ENCODE measurements at places on chromosomes 13 and 19.

DNA sequence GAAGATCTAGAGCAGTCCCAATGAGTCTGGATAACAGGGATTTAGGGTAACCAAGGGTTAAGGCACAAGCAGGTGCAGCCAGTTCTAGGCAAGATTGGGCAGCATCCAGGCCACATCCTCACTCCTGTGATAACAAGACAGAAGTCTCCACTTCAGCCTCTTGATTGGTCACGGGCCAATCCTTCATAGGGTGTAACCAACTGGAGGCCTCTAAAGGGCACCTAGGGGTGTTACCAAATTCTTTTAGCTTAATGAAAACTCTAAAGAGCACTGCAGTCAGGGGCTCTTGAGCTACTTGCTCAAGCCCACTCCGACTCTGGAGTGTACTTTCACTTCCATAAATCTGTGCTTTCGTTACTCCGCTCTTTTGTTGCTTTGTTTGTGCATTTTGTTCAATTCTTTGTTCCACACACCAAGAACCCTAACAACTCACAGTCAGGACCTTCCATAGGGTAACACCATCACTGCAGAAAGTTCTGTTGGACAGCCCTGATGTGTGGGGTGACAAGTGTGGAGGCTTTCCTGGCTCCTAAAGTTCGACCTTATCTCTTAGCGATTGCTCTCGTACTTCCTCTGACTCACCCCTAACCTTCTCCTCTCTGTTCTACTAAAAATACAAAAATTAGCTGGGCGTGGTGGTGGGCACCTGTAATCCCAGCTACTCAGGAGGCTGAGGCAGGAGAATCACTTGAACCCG is 36.1 kb downstream of the ZSWIM9 start:
- peak; percentile 45 for DNase-seq

DNA sequence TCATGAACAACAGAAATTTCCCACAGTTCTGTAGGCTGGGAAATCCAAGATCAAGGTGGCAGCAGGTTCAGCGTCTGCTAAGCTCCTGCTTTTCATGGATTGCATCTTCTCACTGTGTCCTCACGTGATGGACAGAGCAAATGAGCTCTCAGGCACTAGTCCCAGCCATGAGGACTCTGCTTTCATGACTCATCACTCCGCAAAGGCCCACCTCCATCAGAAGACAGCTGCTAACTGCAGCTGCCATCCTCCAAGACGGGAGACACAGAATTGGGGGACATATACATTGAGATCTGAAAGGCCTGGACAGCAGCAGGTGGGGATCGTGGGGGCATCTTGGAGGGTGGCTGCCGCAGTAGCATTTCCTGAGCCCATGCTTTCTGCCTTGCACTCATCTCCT is 44.4 kb upstream of the SPATA13 start:
- DNase-seq = no peak

- DNase-seq = no peak
Measured at GRCh38 chr13:84902243-84902642, 897.0 kb downstream of the SLITRK6 start.

- DNase-seq = no peak
Measured at GRCh38 chr13:57624565-57625435, 6.7 kb upstream of the PCDH17 start.

GRCh38 chr13:66139701-66140100 is 1090.4 kb downstream of the PCDH9 start:
- DNase-seq = no peak

DNA sequence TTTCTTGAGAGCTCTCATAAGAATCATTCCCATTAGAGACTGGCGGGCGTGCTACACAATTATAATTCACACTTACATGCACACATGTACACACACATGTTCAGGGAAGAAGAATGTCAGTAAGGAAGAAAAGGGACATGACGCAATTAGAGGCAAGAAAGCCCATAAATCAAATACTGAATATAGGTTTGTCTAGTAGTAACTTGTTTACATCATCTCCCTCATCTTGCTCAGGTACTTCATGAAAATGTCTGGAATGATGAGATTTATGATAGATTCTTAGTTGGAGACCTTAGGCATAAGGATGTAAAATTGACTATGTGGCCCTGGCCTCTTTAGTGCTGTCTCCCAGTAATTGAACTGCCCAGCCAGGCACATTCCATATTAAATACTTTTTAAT is 628.0 kb upstream of the PCDH20 start:
- DNase-seq = no peak

DNA sequence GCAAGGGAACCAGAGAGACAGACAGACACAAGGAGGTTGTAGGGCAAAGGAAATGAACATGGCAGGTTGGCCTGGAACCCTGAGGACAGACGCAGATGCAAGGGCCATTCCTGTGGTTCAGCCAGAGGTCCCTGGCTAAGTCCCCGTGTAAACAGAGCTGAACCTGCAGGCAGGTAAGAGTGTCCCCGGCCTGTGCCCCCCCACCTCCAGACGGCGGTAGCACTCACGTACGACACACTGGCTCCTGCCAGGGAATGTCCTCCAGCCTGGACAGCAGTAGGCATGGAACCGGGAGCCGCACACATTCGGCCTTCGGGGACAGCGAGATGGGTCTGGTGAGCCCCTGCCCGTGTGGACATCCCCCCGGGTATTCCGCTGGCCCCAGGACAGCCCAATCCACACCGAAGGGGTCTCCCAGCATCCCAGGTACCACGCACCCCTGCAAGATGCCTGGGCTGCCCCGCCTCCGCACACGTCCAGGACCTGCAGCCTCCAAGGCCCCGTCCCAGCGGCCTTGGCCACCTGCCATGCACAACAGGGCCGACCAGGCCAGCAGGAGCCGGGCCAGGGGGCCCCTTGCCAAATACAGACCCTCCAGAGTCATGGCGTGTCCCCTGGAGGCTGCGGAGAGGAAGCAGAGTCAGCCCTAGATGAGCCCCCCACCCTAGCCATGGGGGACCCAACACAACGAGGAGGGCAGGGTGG is 2.4 kb downstream of the FBN3 start:
- no peak for DNase-seq

DNA sequence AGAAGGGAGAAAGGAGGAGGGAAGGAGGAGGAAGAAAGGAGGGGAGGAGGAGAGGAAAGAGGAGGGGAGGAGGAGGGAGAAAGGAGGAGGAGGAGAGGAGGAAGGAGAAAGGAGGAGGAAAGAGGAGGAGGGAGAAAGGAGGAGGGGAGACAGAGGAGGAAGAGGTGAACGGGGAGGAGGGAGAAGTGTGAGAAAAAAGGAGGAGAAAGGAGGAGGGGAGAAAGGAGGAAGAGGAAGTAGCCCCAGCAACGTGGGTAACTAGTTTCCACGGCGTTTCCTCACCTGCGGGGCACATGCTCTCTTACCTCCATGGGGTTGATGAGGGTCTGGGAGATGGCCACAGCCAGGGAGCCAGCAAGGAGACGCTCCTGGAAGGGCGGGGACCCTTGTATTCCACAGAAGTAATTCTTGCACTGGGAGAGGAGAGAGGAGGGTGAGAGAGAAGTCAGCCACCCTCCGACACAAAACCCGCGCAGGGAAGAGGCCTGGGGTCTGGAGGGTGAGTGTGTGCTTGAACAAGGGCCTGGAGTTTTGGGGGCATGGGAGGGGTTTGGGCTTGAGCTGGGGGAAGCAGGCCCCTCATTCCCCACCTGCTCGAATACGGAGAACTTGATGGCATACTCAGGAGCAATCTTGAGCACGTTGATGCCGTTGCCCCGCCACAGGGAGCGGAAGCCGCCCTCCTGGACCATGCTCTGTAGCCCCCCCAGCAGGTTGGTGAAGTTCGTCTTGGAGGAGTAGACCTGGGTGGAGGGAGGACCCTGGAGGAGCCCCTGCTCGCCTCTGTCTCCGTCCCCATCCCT is 3.9 kb downstream of the SLC25A41 start:
- no peak for DNase-seq

- DNase-seq = no peak
Measured at GRCh38 chr13:41491436-41491835, 34.1 kb downstream of the RGCC start.

DNA sequence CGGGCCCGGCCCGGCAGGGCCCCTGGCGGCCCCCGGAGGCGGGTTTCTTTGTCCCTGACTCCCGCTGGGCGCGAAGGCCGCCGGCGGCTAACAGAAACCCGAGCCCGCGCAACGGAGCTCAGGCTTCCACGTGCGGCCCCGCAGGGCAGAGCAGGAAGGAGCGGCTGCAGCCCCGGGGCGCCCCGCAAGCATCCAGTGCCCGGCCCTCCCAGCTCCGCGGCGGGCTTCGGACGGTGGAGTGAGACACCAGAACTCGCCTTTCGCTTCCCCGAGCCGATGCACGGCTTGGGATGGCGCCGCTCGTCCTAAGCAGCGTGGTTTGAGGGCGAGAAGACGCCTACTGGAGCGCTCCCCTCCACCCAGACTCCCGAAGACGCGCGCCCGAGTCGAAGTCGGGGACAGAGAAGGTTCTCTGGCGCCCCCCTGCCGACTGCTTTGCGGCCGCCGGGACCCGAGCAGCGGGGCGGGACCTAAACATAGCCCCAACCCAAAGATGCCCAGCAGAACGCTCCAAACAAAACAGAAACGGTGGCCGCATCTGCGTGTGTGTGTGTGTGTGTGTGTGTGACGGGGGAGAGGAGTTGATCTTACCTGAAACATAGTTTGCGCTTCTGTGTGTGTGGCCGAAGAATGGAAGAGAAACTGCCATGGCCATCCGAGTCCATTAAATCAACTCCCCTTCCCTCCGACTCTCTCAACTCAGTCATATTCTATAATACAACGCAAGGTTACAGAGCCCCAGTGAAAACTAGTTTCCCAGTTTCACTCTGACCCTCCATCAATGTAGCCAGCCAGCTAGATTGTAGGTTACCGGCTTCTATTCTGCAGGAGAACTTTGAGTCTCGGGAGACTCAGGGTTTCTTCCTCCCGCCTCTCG is 629 bp upstream of the FGF9 start:
- peak; percentile 40 for DNase-seq

DNA sequence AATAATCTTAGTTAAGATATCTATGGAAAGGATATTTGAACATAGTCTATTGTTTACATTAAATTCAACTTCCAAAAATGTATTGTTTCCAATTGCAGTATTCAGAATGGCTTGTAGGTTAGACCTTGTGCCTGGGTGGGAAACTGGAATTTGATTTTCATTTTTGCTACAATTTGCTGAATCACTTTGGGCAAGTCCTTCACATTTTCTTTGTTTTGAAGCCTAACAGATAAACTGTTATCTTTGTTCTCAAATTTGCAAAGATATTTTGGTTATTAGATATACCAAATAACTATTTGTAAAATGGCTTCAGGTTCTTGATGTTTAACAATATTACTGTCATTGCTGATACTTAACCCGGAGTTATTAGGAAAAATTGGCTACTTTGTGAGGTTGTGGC is 82.6 kb downstream of the WDFY2 start:
- no peak for DNase-seq

DNA sequence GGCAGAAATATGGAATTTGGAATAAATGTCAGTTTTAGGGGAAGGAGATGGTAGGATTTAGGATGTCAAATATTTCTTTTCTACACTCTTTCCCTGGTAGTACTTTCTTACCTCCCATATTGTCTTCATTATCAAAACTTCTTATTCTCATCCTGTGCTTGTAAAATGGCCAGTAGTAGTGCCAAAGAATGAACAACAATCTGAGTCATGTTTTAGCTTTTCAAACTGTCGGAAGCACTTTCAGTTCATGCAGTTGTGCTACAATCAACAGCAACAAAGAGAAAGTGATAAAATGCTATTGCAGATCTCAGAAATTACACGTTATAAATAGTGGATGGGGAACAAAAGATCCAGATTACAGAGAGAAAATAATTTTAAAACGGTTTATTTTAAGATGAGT is 193.7 kb upstream of the RXFP2 start:
- no peak for DNase-seq

- no peak for DNase-seq
Measured at GRCh38 chr19:38467541-38468525, 34.3 kb downstream of the RYR1 start.

DNA sequence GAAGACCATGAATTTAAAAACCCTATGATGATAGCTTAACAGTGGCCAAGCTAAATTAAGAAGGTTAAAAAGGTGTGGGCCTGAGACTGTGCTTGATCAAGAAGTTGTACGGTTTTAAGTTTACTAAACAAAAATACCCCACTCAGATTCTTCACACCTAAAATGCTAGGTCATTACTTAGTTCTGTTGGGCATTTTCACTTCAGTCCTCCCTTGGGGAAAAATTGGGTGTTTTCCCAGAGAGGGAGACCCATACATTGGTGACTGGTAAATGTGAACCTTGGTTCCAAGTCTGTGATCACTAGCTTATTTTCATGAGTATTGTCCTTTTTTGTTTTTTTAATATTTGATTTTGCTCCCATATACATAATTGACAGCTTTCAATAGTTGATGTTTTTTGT is 44.4 kb downstream of the MTUS2 start:
- DNase-seq = no peak

DNA sequence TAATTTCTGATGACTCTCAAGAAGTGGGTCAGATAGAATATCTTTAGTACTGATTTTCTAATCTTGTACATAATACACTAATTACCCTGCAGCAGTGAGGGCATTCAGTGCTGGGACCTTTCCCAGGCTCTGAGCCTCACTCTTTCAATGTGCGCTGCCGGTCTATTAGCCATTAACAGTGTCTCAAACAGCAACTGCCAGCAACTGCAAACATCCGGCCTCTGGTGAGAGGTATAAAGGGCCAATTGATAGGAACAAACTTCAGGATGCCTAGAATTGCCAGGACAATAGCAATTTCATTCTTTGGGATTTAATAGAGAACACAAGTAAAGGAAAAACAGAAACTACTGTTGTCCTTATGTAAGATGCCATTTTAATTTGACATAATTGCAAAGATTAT is 604.4 kb upstream of the SPRY2 start:
- DNase-seq = no peak

GRCh38 chr13:112679381-112679780 is 10.5 kb upstream of the ATP11A start:
- DNase-seq = no peak

DNA sequence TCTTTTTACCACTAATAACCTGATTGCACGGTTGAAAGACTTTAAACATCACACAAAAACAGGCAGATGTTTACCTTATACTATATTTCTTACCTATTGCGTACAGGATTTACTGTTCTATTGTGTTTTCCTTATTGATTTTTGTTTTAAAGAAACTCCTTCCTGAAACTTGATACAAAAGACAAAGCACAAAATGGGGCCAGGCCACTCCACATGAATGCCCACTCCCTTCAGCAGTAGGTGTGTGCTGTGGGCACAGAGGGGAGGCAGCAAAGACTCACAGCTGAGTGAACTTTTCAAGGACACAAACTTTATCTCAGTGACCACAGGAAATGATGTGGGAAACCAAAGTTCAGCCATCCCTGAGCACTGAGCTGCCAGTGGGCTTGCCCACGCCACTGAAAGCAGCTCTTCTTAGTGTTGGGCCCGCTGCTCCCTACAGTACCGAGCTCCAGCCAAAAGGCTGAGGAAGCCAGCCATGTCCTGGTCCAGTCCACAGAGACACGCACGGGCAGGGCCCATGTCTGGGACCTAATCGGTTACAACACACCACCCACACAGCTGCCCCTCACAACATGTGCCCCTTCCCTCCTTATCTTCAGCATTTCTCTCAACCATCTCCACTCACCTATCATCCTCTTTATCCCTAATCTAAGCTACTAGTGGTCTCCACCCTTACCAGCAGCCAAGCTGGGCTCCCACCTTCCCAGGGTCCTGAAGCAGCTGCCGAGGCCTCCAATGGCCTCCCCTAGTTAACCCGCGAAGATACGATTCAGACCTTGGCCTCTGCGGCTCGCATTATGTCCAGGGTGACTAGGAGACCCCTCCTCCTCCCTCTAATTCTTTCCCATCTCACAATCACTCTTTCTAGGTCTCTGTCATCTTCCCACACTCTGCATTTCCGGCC is 39.5 kb downstream of the ATP7B start:
- no peak for DNase-seq

Measured in NCI-H2029 (cell line).